ENCODE measurements at places on chromosomes 3 and 15. TPM values are rescaled to one million over a fixed set of nuclear protein-coding genes. Genes with fewer than 3 reads are reported as not detected.

- H3K36me3 ChIP-seq = no peaks in the 10 kb centered on the region
- no peak overlapping the region for H3K4me3 ChIP-seq
- H3K27me3 ChIP-seq = no peaks in the 10 kb centered on the region
- peak; percentile 52 for DNase-seq
Measured at GRCh38 chr3:187150599-187150998, 11.3 kb upstream of the RPL39L start.

RBPMS2 gene
- total RNA-seq = 1.2 TPM

GRCh38 chr15:78241017-78241416 lies 6.7 kb upstream of the ACSBG1 start:
- H3K4me3 ChIP-seq = no peak overlapping the region
- H3K27ac ChIP-seq = no peak overlapping the region
- no peaks in the 10 kb centered on the region for H3K27me3 ChIP-seq

DNA sequence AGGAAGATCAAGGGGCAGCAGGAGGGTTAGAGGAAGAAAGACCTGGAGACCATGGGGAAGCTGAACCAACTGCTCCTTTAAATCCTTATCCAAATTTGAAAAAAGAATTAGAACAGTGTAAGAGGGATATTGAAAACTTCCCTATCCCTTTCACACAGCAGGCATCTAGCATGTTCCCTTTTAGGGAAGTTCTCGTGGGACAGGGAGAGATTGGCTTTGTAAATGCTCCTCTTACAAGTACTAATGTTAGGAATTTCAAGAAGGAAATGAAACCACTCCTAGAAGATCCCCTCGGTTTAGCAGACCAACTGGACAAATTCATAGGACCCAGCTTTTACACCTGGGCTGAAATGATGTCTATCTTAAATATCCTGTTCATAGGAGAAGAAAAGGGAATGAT lies 41.5 kb downstream of the PPCDC start:
- H3K4me1 ChIP-seq = peaks cover 12% of the 10 kb centered on the region
- no peaks in the 10 kb centered on the region for H3K27me3 ChIP-seq
- DNase-seq = no peak

DNA sequence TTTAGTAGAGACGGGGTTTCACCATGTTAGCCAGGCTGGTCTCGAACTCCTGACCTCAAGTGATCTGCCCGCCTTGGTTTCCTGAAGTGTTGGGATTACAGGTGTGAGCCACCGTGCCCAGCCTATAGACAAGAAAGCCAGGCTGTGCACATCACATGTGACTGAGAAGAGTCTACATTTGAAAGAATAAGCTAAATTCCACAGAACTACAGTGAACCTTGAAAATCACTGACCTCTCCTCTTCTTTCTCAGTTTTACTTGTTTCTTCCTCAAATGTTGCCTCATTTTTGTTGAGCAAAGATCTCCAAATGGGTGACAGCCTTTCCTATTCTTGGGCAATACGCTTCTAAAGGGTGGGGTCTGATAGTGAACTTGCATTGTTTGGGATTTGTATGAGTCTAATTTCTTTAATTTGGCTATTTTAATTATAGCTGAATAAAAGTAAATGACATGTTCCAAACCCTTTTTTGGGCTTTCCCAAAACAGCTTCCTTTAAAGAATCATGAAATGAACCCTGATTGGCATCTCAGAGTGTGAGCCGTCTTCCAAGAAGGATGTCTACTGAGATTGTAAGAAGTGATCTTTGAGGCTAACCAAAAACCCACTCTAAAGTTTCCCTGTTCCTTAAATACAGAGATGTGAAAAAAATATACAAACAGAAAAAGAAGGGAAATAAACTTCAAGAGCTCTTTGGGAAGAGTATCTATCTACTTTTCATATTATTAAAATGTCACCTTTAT lies 21.6 kb upstream of the SPTBN5 start:
- no peak for DNase-seq
- no peaks in the 10 kb centered on the region for H3K27me3 ChIP-seq
- no peaks in the 10 kb centered on the region for H3K4me1 ChIP-seq
- no peaks in the 10 kb centered on the region for H3K36me3 ChIP-seq

DNA sequence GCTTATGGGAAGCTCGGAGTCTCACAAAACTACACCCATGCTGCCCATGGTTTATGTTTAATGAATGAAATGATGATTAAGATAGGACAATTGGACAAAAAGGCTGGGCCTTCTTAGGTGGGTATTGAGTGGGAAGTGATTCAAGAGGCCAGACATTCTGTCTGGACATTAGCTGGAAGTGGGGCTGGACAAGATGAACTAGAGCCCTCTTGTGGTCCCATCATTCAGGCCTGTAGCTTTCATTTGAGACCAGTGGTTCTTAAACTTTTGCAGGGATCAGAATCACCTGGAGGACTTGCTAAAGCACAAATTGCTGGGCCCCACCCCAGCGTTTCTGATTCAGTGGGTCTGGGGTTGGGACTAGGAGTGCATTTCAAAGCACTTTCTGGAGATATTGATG lies 290.4 kb upstream of the CTDSPL start:
- no peaks in the 10 kb centered on the region for H3K27me3 ChIP-seq
- H3K4me3 ChIP-seq = no peak overlapping the region
- no peak for DNase-seq
- H3K27ac ChIP-seq = no peak overlapping the region
- no peaks in the 10 kb centered on the region for H3K36me3 ChIP-seq

RLBP1 gene
- total RNA-seq = not detected

DNA sequence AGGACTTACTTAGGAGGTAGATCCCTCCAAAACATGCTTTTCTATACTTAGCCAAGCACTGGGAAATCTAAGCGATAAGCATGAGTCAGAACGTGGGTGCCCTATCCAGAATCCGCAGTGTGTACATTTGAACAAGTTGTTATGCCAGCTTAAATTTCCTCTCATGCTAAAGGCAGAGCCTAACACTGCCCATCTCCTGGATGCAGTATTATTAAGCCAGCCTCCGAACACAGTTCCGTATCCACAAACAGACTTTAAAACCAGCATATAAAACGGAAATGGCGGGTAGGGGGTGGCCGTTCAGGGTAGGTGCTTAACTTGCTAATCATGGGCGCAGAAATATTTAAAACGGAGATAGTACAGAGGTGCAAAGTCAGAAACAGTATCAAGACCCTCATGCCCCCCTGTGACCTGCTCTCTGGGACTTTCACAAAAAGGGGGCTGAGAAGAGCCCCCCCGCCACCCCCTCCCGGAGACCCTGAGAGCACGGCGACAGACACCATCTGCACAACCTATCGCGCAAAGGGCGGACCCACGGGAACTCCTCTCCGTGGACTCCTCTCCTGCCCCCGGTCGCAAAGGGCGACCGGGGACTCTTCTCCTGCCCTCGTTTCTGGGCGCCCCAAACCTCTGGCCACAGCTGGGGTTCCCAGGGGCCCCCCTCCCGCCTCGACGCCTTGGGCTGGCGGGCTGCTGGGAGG lies 889 bp upstream of the LRRIQ4 start:
- H3K27me3 ChIP-seq = no peaks in the 10 kb centered on the region
- H3K4me1 ChIP-seq = peaks cover 4% of the 10 kb centered on the region
- DNase-seq = peak; percentile 10
- H3K36me3 ChIP-seq = peaks cover 6% of the 10 kb centered on the region
- peak overlapping the region; percentile 59 for H3K27ac ChIP-seq
- peak overlapping the region; percentile 85 for H3K4me3 ChIP-seq
